ENCODE measurements at places on chromosomes 7 and 10. TPM values are rescaled to one million over a fixed set of nuclear protein-coding genes. Genes with fewer than 3 reads are reported as not detected.
A peak's percentile ranks its signal among the peaks of the same experiment; 100 is the strongest.

DNA sequence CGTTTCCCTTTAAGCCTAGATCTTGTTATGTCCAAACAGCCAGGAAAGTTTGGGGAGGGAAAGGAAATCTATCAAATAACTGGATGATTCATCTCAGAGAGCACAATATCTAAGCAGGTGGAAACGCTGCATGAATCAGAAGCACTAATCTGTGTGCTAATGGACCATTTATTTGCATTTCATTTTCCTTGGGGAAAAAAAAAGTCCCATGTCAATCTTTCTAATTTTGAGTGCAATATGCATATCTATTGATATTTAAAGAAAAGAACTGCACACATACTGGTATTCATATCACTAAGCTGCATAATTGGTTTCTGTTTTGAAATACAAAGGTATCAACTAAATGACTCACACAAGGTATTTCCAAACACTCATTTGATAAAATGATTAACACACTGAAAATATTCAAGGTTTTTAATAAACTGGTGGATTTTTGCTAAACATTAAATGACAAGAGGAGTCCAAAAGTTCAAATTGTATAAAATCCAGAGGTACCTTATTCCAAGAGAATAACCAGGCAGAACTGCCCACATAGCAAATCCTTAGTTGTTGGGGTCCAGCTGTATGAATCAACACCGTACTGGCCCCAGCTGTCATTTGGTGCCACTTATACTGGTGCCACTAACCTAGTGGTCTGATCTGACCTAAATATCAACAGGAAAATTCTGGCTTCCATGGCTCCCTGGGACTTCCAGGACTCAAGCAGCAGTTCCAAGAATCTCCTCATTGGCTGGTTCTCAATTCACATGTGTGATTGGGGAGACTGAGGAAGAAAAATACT is 122.2 kb upstream of the SP4 start:
- H3K27ac ChIP-seq = no peak overlapping the region
- H3K4me1 ChIP-seq = no peaks in the 10 kb centered on the region
- H3K27me3 ChIP-seq = no peaks in the 10 kb centered on the region
- no peak overlapping the region for H3K4me3 ChIP-seq

DNA sequence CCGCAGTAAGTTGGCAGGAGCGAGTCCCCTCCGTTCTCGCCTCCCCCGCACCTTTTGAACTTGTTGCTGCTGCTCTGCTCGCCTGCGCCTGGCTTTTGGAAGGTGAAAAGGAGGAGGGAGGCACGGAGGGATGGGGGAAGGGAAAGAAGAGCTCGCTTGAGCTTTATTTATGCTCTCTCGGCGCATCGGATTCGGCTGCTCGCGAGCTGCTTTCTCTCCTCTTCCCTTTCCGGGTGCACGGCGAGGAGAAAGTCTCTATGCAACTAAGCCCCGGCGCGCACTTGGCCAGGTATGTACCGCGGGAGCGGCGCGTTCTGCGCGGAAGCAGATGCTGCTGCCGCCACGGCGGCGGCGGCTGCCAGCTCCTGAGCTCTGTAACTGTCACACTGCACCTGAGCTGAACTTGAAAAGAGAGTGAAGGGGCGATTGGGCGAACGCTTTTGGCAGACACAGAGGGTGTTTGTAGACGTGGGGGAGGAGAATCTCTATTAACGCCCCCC is 551 bp downstream of the KCND2 start:
- no peak for DNase-seq
- H3K36me3 ChIP-seq = no peaks in the 10 kb centered on the region
- H3K27ac ChIP-seq = no peak overlapping the region
- no peaks in the 10 kb centered on the region for H3K27me3 ChIP-seq
- peak overlapping the region; percentile 31 for H3K4me3 ChIP-seq

DNA sequence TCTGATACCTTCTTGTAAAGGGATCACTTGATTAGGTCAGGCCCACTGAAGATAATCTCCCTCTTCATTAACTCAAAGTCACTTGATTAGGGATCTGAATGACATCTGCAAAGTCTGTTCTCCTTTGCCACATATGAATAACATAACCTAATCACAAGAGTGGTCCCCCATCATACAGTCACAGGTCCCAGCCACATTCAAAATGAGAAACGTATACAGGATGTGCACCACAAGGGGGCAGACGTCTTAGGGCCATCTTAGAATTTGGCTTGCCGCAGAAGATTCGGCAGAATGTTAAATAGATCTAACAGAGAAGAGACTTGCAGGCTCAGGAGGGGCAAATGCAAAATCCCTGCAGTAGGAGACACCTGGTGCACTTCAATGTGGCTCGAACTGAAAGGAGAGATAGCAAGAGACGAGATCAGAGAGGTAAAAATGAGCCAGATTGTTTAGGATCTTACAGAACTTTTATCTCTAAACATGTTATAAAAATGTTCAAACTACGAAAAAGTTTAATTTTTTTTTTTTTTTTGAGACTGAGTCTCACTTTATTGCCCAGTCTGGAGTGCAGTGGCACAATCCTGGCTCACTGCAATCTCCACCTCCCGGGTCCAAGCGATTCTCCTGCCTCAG is 10.4 kb upstream of the SMC3 start:
- H3K27me3 ChIP-seq = no peaks in the 10 kb centered on the region

PLXNA4 gene
- total RNA-seq = 0.41 TPM

EBF3 gene
- total RNA-seq = 1.5 TPM

SFTPA1 gene
- not detected for total RNA-seq

OR6B1 gene
- total RNA-seq = not detected

GRCh38 chr7:157484411-157485081 is 147.7 kb downstream of the DNAJB6 start:
- H3K4me3 ChIP-seq = no peak overlapping the region
- H3K27me3 ChIP-seq = no peaks in the 10 kb centered on the region
- H3K27ac ChIP-seq = no peak overlapping the region
- H3K36me3 ChIP-seq = no peaks in the 10 kb centered on the region
- no peaks in the 10 kb centered on the region for H3K4me1 ChIP-seq
- no peak for DNase-seq
